Small intestine (tissue), 16 donors: ENCODE measurements at places on chromosomes 3 and 15. TPM values are rescaled to one million over a fixed set of nuclear protein-coding genes. Genes with fewer than 3 reads are reported as not detected.
A peak's percentile ranks its signal among the peaks of the same experiment; 100 is the strongest.

- DNase-seq, result no peak
Measured at GRCh38 chr3:65479990-65480389, 558.7 kb downstream of the MAGI1 start.

DNA sequence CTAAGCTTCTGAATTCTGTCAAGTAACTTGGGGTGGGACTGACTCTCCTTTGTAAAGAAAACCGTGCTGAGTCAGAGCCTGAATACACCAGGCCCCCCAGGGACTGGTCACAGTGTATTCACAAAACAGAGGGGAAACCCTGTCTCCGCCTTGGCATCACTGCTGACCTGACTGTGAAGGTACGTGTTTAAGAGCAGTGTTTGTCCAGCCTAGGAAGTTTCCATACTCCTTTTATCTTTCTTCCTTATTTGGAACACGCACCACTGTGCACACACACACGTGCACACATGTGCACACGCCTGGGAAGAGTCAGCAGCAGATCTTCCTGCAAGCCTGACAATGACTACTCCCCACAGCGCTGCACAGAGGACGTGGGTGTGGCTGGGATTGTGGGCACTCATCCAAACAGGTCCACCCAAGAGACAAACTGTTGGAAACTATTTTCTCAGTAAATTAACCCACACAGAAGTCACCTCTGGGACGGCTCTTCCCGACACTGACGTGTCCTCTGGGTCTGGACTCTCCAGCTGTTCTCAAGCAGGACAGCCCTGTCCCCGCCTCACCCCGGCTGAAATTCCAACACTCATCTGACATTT is 87.7 kb downstream of the ATP10A start:
- peak; percentile 37 for DNase-seq

- DNase-seq, result no peak
Measured at GRCh38 chr3:44301746-44302145, 36.8 kb upstream of the TCAIM start.

GRCh38 chr3:140904521-140904920 is 37.1 kb upstream of the SLC25A36 start:
- no peak for DNase-seq

The PLOD2 gene
- 118 TPM for polyA plus RNA-seq
